ENCODE measurements at places on chromosomes 2 and 18. TPM values are rescaled to one million over a fixed set of nuclear protein-coding genes. Genes with fewer than 3 reads are reported as not detected.

DNA sequence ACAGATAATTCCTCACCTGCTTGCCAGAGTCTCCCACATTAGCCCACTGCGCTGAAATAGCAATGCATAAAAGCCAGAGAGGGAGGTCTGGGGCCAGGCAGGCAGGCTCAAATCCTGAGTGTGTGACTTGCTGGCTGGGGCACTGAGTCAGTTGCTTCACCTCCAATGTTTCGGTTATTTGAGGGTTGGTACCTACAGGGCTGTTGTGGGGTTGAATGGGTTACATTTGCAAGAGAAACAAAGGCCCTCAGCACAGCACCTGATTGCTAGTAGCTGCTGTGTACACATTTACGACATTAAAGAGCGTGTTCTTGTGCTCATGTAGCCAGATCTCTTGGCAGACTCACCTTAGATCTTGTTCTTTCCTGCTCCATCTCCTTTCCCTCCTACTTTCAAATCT is 34.1 kb upstream of the FAM110C start:
- no peak for DNase-seq

- DNase-seq: peak; percentile 81
Measured at GRCh38 chr2:161250864-161251436, 57.3 kb upstream of the PSMD14 start.

DNA sequence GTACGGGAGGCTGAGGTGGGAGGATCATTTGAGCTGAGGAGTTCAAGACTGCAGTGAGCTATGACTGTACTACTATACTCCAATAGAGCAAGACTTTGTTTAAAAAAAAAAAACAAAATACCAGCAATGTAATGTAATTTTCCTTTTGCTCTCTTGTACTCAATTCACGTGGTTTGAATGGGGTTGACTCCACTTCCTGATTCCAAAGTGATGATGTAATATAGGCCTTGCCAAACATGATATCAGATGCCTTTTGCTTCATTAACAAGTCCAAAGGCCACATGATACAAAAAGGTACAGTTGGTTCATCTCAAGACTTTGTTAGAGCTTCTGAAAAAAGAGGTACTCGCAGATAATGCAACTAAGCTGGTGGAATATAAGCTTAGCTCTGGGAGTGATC is 321.8 kb downstream of the ZEB2 start:
- DNase-seq: peak; percentile 65

DNA sequence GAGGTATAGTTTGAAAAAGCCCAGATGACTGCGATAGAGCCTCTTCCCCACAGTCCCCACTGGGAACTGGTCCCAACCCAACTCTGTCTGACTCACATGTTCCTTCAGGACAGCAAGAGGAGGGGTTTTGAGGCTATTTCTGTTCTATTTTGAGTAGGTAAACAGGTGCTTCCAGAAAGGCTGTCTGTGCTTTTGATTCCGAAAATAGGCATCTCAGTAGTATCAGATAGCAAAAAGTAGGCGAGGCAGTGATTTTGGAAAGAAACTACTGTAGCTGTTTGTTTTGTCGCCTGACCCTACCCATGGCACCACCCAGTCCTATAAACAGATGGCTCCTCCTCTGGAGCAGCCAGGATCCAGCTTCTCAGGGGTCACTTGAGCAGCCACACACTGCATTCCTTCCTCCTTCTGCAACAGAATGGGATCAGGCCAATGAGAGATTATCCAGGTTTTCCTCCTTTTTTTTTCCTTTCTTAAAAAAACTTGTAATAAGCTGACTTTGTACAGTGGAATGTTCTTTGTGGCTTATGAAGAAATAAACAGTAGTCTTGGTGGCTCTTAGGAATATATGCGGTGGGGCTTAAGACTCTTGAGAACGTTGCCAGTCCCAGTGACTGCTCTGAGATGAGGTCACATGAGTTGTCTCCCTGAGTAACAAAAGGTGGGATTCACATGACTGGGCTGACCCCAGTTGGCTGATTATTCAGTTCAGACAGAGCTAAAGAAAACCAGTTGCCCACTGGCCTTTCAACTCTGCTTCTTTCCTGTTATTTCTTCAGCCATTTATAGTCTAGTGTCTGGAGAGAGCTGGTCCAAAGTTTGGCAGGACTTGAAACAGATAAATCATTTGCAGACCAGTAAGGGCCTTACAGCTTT is 98.6 kb downstream of the KCNS3 start:
- DNase-seq: no peak

DNA sequence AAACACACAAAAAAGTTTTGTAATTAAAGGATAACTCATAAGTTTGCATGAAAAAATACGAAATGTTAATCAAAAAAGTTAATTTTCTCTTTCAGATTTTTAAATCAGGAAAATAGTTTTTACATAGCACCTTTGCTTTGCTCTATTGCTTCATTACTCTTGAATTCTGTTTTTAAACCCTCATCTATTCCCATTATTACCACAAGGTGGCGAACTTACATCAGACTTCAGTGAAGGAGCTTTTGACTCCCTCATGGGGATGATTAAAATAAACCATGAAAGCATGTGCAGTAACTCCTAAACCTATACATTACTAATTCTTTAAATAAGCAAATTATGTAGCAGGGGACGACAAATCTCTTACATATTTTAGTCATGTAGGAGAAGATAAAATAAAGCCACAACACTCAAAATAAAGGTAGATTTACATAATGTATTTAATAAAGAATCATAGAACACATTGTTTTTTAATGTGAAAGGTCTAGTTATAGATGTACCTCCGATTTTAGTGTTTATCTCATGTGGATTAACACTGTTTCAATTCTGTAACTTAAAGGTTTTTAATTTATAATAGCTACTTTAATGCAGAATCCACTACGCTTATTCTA is 105.2 kb downstream of the NETO1 start:
- DNase-seq: peak; percentile 76

- DNase-seq: no peak
Measured at GRCh38 chr2:195124391-195125079, 532.5 kb upstream of the SLC39A10 start.

DNA sequence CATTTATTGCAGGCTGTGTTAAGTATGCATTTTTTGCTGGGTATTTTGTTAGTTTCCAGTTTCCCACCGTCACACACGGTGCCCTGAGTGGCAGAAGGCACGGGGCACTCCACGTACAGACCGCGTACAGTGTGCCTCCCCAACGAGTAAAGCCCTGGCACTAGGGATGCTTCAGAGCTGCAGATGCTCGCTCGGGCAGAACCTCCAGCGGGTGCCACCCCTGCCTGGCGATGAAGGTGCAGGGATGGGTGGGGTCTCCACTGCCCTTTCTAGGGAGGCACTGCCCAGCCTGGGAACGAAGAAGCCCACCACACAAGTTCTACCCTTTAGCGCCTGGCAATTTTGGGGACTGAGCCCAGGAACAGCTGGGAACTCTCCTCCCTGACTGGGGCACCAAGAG is 4.1 kb downstream of the GREB1 start:
- DNase-seq: no peak

DNA sequence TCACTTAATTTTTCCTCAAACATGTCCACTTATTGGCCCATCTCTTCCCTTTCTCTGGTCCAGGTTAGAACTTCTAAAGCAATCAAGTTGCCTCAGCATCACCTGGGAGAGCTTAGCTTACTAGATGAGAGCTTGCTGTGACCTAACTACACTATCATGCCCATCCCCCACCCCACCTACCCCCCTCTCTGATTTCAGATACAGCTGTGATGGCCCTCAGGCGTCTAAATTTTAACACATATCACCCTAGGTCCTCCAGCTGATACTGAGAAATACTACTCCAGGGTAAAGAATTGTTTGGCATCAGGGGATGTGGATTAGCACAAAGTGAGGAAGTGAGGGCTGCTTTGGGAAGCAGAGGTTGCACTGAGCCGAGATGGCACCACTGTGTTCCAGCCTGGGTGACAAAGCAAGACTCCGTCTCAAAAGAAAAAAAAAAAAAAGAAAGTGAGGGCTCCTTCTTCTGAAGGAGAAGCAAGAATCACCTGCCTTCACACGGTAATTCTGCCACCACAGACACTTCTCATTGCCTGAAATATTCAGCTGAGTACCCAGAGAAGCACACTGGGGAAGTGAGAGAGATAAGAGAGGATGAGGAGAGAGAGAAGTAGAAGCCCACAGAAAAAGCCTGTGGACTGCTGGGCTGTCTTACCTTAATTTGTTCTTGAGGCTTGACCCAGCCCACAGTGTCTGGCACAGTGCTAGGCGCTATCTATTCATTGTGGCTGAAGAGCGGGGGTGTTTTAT is 263.4 kb downstream of the ASXL3 start:
- no peak for DNase-seq

DNA sequence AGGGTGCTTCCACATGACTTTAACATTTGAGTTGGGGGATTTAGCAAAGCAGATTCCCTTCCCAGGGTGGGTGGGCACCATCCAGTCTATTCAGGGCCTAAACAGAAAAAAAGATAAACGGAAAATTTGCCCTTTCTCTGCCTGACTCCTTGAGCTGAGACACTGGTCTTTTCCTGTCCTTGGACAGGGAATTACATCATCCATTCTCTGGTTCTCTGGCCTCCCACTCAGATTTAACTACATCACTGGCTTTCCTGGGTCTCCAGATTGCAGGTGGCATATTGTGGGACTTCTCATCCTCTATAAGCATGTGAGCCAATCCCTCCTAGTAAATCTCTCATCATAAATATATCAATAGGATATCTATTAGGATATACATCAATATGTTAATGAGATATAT is 25.8 kb downstream of the CAPN13 start:
- DNase-seq: no peak

DNA sequence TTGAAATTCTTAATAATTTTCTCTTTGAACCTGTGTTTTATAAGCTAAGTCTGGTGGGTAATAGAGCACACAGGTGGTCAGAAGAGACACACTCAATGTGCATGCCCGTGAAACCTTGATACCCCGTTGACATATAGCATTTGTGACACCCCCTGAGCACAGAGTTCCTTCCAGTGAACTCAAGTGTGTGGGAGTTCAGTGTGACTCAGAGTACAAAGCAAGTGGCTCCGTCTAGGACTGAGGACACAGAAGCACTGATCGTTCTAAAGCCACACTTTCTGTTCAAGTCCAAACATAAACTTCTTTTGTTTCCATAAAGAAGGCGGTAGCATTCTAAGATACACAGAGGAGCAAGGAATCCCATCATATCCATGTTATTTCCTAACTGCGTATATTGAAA is 523.6 kb downstream of the PID1 start:
- no peak for DNase-seq

GRCh38 chr2:105873721-105874120 is 129.0 kb downstream of the NCK2 start:
- peak; percentile 24 for DNase-seq

DNA sequence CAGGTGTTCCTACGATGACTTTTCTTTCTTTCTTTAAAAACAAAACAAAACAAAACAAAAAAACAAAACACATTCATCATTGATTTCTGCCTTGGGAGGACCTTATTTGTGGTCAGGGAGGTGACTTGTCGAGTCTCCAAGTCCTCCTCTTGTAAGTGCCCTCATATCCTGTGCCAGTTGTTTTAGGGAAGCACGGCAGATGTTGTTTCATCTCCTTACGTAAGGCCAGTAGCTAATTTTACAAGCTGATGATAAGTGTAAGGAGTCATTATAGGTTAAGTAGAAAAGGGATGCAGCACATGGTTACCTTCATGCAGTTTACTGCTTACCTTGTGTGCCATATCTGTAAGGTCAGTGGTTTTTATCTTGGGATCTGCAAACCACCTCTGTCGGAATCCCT is 52.2 kb downstream of the MRPS9 start:
- DNase-seq: no peak

DNA sequence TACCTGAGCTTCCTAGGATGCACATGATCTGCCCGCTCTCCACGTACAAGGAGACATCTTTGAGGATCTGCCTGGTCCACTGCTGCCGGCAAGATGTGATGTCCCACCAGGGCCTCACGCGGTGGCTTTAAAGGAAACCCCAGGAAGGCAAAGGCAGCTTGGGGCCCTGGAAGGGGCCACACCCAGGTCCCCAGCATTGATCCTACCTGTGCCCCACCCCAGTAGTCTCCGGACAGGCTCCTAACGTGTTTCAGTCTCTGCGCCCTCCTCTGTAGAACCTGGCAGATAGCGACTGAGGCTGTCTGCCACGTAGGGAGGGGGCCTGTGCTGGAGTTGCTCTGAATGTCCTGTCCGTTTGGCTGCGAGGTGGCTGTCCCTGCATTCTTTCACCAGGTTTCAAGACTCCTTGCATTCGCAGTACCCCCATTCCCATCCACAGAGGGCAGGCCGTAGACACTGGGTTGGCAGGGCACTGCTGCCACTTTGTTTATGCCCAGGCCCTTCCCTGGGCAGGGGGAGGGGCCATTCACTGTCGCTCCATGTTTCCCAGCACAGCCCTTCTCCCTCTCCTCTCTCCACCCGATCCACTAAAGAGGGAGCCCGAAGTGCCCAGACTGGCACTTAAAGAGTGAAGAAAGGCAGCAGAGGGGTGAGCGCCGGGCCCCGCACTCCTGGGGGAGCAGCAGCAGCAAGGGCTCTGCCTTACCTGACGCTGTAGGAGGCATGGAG is 644 bp downstream of the ABCG5 start:
- DNase-seq: no peak

DNA sequence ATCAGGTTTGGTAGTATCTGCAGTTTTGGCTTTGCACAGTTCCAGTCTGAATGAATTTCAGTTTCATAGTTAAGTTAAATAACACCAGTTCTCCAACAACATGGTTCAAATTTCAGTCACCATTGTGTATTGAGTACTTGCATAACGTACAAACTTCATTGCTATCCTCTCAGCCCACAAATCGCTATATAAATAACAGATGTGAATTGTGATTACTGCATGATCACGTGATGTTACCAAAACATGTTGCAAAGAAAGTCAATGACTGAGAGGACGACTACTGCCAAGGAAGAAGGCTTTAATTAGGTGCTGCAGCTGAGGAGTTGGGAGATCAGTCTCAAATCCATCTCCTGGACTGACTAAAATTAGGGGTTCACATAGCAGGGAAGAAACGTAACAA is 48.2 kb downstream of the COL4A4 start:
- no peak for DNase-seq

- no peak for DNase-seq
Measured at GRCh38 chr2:235382179-235382578, 111.7 kb upstream of the AGAP1 start.

DNA sequence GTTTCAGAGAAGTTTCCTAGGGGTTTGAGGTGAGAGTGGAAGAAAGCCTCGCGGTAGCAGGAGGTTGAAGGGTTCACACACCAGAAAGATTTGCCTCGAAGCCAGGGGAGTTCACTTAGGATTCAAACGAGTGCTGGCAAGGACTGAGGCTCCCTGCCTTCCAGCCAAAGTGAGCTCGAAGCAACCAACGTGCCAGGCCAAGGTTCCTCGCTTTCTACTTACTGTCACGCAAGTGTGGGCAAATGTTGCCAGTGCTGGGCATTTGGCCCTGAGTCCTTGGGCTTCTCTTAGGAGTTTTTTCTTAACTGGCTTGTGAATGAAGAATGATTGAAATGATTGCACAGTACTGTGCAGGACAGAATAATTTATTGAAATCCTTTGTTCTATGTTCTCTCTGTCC is 53.6 kb downstream of the TMEM178A start:
- DNase-seq: no peak

GRCh38 chr18:37913051-37913450 is 347.5 kb upstream of the CELF4 start:
- DNase-seq: no peak

- DNase-seq: no peak
Measured at GRCh38 chr18:501406-501714, 859 bp upstream of the COLEC12 start.

The BMP10 gene
- total RNA-seq: not detected

The SLC4A5 gene
- total RNA-seq: not detected

The STAM2 gene
- 28.9 TPM for total RNA-seq

The PROC gene
- not detected for total RNA-seq

The KCNG2 gene
- 0.51 TPM for total RNA-seq

The ZNF892 gene
- 8.7 TPM for total RNA-seq

The ESPNL gene
- not detected for total RNA-seq

The C2orf66 gene
- total RNA-seq: 0.14 TPM
